ENCODE measurements at places on chromosomes 11 and 22. TPM values are rescaled to one million over a fixed set of nuclear protein-coding genes. Genes with fewer than 3 reads are reported as not detected.

DNA sequence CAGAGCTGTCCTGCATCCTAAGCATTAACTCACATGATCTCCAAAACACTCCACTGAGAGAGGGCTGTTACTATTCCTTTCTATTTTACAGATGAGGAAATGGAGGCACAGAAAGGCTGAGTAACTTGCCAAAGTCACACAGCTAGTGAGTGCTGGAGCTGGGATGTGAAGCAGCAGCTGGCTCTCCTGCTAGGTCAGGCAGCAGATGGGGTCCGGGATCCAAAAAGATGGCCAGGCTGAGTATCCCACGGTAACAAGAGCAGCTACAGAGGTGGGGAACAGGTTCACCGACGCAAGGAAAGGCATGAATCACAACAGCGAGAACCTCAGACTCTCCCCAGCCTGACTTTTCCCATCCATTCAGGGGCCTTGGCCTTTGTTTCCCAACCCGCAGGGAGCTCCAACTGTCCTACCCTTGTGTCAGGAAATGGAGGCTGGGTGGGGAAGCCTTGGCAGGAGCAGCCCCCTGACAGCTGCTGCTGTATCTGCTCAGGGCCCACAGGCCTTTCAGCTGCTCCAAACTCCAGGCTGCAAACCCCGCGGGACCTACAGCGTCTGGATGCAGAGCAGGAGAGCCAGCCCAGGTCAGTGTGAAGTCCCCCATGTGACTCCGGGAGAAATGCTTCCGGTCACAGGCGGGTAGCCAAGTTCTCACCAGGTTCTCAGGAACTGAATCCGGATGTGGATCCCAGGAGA lies 29.5 kb downstream of the DKK3 start:
- H3K27ac ChIP-seq, result no peak overlapping the region
- no peak for DNase-seq
- no peaks in the 10 kb centered on the region for H3K4me1 ChIP-seq
- no peak overlapping the region for H3K4me3 ChIP-seq
- no peaks in the 10 kb centered on the region for H3K36me3 ChIP-seq

DNA sequence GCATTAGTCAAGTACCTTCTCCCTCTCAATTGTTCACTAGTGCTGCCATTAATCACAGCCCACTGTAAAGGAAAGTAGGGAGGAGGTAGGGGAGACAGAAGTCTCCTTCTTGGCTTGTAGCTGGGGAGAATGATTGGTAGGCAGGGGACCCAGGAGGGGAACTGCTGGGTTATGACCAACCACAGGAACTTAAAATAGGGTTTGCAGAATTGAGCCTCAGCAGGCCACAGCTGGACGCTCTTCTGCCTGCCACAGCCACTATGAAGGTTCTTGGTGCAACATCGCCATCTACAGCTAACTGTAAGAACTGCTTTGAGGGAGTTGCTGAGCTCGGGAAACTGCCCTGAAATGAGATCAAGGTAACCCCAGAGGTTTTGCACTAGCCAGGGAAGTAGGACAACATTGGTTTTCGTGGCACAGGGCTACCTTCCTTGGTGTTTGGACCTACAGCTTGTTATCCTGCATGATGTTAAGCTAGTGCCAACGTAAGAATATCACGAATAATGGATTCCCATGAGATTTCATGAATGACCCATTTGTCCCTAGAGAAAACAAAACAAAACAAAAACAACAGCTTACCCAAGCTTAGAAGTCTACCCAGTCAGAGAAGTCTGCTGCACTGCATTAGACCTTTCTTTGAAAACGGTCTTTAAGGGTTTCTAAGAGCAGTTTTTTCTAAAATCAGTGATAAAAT lies 787.1 kb upstream of the API5 start:
- peak; percentile 21 for DNase-seq
- no peaks in the 10 kb centered on the region for H3K27me3 ChIP-seq

DNA sequence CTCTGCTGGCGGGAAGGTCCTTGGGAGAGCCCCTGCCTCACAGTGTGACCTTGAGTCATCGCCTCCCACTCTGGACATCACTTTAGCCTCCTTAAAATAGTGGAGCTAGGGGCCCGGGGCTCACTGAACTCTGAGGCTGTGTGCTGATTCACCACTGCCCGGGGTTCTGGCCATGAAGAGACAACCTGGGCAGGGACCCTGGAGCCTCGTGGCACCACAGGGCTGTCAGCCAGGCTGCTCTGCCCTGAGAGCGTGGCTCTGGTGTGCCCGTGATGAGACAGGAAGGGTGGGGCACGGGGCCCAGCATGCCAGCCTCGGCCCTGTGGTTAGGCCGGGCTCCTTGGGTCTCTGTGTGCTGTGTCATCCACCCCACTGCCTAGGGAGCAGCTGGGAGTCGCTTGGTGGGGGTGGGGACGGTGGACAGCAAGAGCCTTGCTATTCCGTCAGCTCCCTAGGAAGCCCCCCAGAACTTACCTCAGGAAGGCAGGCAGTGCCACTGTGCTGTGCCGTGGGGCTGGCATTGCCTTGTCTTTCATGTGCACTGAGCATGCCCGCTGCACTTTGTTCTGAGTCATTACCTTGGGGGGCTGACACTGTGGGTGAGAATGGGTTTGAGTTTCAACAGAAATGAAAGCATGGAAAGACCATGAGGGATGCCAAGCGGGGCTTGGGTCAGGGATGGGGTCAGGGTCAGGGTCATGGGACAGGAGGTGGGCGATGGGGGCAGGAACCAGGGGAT lies 31.7 kb downstream of the TPCN2 start:
- peaks cover 16% of the 10 kb centered on the region for H3K36me3 ChIP-seq
- H3K27ac ChIP-seq, result no peak overlapping the region
- H3K4me3 ChIP-seq, result no peak overlapping the region
- no peaks in the 10 kb centered on the region for H3K4me1 ChIP-seq
- no peak for DNase-seq

- H3K4me1 ChIP-seq, result peaks cover 6% of the 10 kb centered on the region
- no peak overlapping the region for H3K4me3 ChIP-seq
- H3K36me3 ChIP-seq, result no peaks in the 10 kb centered on the region
- no peak for DNase-seq
- no peaks in the 10 kb centered on the region for H3K27me3 ChIP-seq
Observed at GRCh38 chr22:49789289-49790141, 38.2 kb downstream of the BRD1 start.

DNA sequence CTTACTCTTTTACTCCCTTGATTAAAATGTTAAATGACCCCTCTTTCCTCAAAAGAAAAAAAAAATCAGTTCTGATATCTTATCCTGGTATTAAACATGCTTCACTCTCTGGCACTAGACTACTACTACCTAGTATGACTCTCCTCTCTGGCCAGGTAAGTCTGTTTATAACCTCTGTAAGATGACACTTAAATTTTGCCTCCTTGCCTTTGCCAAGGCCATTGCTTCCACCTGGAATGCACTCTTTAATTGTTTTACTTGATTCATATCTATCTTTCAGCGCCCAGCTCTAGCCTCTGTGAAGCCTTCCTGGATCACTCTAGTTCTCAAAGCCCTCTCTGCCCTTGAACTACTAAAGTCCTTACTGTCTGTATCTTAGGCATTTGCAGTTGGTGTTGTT lies 170.4 kb downstream of the ETS1 start:
- H3K4me3 ChIP-seq, result no peak overlapping the region
- no peaks in the 10 kb centered on the region for H3K36me3 ChIP-seq
- H3K27me3 ChIP-seq, result no peaks in the 10 kb centered on the region
- peaks cover 4% of the 10 kb centered on the region for H3K4me1 ChIP-seq
- no peak for DNase-seq

- no peaks in the 10 kb centered on the region for H3K4me1 ChIP-seq
- no peak overlapping the region for H3K27ac ChIP-seq
- no peak overlapping the region for H3K4me3 ChIP-seq
- DNase-seq, result no peak
Observed at GRCh38 chr11:116207019-116207418, 565.8 kb downstream of the BUD13 start.

DNA sequence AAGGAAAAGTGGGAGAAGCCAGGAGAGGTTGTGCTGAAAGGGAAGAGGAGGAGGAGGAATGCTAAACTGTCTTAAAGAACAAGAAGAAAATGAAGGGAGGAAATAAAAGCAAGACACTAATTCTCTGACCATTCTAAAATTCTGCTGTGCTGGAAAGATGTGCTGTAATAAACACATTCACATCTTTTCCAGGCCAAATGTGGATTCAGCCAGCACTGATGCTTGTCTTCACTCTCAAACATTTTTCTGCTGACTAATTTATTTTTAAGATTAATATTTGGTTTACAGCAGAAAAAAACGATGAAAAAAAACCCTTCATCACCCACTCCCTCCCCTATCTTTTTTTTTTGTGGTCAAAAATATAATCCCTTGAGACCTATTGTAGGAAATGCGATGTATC lies 223.6 kb downstream of the SWAP70 start:
- no peaks in the 10 kb centered on the region for H3K4me1 ChIP-seq
- H3K4me3 ChIP-seq, result no peak overlapping the region
- DNase-seq, result no peak
- H3K36me3 ChIP-seq, result no peaks in the 10 kb centered on the region
- no peaks in the 10 kb centered on the region for H3K27me3 ChIP-seq

DNA sequence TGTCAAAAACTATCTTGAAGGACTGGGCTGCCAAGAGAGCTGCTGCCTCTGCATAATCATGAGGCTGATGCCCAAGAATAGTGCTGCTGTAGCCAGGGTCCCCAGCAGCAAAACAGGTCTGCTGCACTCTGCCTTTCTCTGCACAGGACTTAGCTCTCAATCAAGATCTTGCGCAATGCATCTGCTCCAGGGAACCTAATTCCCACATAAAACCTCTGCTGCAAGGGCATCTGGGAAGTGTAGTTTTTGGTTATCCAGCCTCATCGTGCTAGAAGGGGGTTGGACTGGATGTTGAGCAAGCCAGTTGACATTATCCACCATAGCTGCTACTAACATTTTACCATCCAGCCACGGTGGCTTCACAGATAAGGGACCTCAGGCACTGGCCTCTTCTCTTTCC lies 192.7 kb downstream of the C11orf91 start:
- H3K27me3 ChIP-seq, result no peaks in the 10 kb centered on the region
- no peak overlapping the region for H3K4me3 ChIP-seq
- no peak overlapping the region for H3K27ac ChIP-seq
- H3K4me1 ChIP-seq, result no peaks in the 10 kb centered on the region
- H3K36me3 ChIP-seq, result no peaks in the 10 kb centered on the region

- no peak for DNase-seq
- no peaks in the 10 kb centered on the region for H3K36me3 ChIP-seq
Observed at GRCh38 chr11:115362997-115363396, 141.2 kb downstream of the CADM1 start.

DNA sequence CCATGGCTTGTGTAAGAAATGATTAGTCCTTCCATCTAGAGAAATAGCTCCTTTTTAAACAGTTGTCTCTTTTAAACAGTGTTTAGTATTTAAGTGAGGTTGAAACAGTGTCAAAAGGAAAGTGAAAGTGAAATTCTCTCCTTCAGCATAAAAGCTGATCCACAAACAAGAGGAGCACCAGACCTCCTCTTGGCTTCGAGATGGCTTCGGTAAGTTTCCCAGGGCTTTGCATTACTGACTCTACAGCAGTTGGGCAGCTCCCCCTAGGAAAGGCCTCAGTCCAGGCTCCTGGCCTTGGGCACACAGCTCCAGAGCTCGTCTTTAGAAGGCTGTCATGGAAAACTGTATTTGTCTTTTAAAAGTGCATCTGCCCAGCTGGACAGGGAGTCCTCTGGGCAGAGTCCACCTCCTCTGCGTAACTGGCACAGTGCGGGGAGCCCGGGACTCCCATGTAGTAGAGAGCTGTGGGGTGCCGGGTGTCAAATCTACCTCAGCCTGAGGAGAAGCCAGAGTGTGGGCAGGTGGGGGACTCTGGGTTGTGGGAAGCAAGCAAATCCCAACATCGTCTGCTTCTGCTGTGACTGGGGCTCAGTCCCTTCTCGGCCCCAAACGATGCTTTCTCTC lies at the start of gene PLAAT4:
Gene PLAAT4 (plus strand): TSS at position 140 of the 624 bp plus-strand sequence. CDS start 61 bp downstream, at position 201.
- H3K4me1 ChIP-seq, result peaks cover 4% of the 10 kb centered on the region
- H3K36me3 ChIP-seq, result no peaks in the 10 kb centered on the region
- H3K27me3 ChIP-seq, result no peaks in the 10 kb centered on the region

- no peaks in the 10 kb centered on the region for H3K27me3 ChIP-seq
- no peak overlapping the region for H3K4me3 ChIP-seq
- no peaks in the 10 kb centered on the region for H3K4me1 ChIP-seq
- H3K27ac ChIP-seq, result no peak overlapping the region
- no peak for DNase-seq
Observed at GRCh38 chr11:79229047-79229446, 211.8 kb downstream of the TENM4 start.

GRCh38 chr11:2846056-2846455 lies 39.5 kb downstream of the CDKN1C start:
- H3K27me3 ChIP-seq, result no peaks in the 10 kb centered on the region
- no peaks in the 10 kb centered on the region for H3K36me3 ChIP-seq
- H3K27ac ChIP-seq, result no peak overlapping the region
- DNase-seq, result no peak
- no peak overlapping the region for H3K4me3 ChIP-seq

DNA sequence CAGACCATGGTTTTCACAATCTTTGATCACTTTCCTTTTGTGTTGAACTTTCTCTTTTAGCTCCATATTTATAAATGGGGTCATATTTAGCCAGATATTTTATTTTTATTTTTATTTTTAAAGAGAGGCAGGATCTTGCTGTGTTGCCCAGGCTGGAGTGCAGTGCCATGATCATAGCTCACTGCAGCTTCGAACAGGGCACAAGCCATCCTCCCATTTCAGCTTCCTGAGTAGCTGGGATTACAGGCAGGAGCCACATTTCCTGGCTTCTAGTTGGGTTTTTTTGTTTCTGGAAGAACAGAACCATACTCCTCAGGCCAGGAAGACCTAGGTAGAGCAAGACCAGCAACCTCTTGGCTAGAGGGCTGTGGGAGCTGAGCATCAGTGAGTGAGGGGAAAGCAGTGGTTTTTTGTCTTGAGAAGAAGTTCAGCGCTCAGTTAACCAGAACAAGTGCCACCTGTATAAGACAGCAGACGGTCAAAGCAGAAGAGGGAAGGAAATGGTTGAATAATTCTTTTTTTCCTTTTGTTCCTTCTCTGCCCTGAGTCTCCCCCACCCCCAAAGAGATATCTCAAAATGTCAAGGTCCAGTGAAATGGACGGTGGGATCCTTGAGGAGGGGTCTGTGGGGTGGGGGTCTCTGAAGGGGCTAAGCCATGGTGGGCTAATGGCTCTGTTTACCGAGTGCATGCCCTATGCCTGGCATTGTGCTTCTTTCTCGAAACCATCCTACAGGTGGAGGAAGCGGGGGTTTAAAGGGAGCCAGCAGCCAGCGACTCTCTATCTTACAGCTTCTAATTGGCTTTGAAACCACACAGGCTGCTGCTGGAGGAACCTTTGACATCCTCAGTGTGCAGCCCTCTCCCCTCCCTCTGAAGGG lies 63.0 kb downstream of the PTPRJ start:
- no peak overlapping the region for H3K27ac ChIP-seq
- no peak overlapping the region for H3K4me3 ChIP-seq
- H3K27me3 ChIP-seq, result no peaks in the 10 kb centered on the region

- H3K4me1 ChIP-seq, result no peaks in the 10 kb centered on the region
- H3K27ac ChIP-seq, result no peak overlapping the region
- no peak for DNase-seq
- no peak overlapping the region for H3K4me3 ChIP-seq
Observed at GRCh38 chr11:59719556-59719955, 5.9 kb upstream of the OR10V1 start.

GRCh38 chr11:31798057-31798553 lies 13.0 kb downstream of the PAX6 start:
- H3K27me3 ChIP-seq, result no peaks in the 10 kb centered on the region
- no peaks in the 10 kb centered on the region for H3K36me3 ChIP-seq
- H3K4me3 ChIP-seq, result no peak overlapping the region
- no peak for DNase-seq
- no peak overlapping the region for H3K27ac ChIP-seq

E2F8 gene
- not detected for total RNA-seq

POU2AF2 gene
- total RNA-seq, result 0.16 TPM

BTG4 gene
- not detected for total RNA-seq

PLA2G3 gene
- total RNA-seq, result not detected

SPON1 gene
- total RNA-seq, result 11.8 TPM
